ENCODE measurements at places on chromosomes 2 and 18.

- no peak for DNase-seq
Observed at GRCh38 chr2:231532756-231533035, 2.5 kb upstream of the NMUR1 start.

GRCh38 chr2:72988726-72989273 is 71.5 kb downstream of the EMX1 start:
- DNase-seq: no peak

DNA sequence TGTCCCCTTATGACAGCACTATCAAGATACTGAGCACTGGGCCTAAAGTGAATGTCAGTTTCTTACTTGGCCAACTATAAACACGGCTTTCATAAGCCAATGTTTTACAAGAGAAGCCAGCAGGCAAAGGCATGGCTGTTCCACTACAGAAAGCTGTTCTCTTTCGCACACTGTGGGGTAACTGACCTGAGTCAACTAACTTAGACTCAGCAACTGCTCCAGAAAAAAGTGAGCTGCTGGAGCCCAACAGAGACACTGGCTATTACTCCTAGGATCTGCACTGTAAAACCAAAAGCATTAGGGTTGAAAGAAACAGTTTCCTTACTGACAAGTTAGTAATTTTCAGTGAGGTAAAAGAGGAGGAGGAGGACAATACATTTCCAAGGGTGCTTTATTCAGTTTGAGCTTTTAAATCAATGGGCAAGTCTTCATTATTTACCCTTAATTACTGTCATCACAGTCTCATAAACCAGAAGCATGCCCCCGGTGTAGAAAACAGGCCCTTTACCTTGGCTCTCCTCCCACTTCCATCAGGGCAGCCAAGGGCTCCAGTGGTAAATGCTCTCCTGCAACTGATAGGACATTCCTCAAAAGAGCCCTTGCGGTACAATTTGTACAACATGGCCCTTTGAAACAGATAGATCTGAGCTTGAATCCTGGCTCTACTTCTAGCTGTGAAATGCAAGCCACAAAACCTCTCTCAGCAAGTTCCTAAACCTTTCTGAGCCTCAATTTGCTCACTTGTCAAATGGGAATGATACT is 275.7 kb downstream of the PDE11A start:
- DNase-seq: no peak

GRCh38 chr2:234467289-234467688 is 29.6 kb downstream of the ARL4C start:
- DNase-seq: no peak

GRCh38 chr2:67142071-67142470 is 255.1 kb upstream of the ETAA1 start:
- no peak for DNase-seq

DNA sequence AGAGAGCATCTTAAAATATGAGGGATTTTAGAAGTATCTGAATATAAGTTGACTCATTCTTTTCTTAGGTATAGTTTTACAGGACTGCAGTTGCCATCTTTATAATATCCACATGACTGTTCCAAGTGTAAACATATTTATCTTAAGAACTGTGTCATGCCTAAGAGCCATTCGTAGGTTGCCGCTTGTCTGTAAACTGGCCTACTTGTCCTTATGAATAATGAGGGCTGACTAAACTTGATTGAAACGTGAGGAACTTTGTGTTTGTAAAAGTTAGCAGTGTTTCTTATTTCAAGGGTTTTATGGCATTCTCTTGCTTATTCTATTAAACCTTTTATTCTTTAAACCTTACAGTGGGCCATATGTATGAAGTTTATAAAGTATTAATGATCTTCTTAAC is 99.6 kb downstream of the MAP3K20 start:
- no peak for DNase-seq

DNA sequence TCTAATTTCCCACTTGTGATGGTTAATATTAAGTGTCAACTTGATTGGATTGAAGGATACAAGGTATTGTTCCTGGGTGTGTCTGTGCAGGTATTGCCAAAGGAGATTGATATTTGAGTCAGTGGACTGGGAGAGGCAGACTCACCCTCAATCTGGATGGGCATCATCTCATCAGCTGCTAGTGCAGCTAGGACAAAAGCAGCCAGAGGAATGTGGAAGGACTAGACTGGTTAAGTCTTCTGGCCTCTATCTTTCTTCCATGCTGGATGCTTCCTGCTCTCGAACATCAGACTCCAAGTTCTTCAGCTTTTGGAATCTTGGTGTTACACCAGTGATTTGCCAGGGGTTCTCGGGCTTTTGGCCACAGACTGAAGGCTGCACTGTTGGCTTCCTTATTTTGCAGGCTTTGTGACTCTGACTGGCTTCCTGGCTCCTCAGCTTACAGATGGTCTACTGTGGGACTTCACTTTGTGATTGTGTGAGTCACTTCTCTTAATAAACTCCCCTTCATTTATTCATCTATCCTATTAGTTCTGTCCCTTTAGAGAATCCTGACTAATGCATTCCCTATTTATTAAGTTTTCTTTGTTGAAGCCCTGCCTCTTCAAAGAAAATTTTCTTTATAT is 1087.5 kb upstream of the NXPH2 start:
- no peak for DNase-seq

GRCh38 chr2:176427549-176427948 is 158.3 kb downstream of the MTX2 start:
- DNase-seq: no peak

DNA sequence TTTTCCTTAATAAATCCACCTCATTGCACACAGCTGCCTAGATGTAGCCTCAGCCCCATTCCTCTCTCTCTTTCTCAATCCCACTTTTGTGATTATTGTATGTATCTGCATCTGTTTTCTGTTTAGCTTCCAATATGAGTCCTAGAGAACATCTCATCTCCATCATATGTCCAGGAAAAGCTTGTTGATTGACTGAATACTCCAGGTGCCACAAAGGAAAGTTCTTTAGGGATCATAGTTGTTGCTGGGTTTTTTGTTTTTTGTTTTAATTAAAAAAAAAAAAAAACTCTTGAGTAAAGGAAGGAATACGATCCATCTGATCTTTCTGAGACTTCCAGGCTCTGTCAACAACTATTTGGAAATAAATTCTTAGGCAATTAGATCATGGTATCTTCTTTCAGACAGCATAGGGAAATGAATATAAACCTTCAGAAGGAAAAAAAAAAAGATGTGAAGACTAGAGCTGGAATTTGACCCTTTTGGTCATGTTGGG is 42.5 kb downstream of the KIAA2012 start:
- no peak for DNase-seq

DNA sequence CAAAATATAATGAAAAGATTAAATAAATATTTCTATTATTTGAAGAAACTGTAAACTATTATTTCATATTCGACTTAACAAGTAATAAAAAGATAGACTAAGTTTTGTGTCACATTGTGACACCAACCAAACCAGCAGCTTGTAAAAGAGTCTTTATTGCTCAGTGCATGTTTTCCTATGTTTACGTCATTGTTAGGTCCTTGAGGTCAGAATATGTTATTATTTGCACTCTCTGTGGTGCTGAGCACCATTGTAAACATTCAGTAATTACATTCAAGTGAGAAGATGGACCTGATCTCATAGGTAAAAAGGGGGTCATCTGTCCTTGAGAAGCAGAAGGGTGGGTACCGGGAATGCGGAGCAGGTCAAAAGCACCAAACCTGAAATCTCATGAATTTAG is 1999.1 kb upstream of the CELF4 start:
- no peak for DNase-seq

- DNase-seq: no peak
Observed at GRCh38 chr2:127638361-127639110, 7.4 kb upstream of the GPR17 start.

GRCh38 chr2:33130054-33130447 is 183.3 kb downstream of the LTBP1 start:
- DNase-seq: no peak

DNA sequence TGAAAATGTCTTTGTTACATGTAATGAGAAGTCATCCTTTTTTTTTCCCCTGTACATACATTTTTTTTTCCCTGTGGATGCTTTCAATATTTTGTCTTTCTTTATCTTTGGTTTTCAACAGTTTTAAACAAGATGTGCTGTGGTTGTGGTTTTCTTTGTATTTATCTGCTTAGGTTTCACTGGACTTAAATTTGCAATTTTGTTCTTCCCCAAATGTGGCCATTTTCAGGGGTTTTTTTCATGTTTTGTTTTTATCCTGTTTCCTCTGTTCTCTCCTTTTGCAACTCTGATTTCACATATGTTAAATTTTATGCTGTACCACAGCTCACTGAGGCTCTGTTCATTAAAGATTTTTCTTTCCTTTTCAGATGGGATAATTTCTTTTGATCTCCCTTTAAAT is 41.7 kb downstream of the GALNT1 start:
- DNase-seq: no peak

DNA sequence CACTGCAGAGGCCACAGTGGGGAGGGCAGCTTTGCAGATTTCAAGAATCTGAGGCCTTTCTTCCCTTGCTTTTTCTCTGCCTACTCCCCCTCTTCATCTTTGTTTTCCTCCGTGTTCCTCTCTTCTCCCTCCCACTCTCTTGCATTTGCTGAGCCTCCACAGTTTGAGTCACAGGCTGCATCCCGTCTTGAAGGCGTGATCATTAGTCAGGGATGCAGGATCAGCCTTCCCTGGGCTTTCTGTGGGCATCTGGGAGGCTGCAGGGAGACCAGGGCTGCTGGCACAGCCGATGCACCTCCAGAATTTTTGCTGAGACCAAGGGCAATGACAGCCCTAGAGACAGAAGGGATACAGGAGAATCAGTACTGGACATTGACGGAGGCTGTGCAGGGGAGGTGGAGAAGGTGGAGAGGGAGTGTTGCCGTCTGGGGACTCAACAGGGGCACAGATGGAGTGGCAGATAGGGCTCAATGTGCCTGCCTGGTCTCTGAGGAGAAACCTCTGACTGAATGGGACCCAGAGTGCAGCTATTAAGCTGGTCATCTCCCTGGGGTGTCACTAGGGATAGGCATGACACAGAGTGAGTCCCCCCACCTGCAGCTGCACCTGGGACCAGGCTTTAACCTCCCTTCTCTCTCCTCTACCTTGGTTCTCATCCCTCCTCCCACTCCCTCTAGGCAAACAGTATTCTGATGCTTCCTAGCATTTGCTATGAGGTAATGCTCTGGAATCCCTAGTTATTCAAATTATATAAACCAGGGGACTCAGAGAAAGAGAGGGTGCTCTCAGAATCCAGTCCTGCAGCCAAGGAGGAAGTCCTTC is 29.0 kb upstream of the DNAJC27 start:
- DNase-seq: no peak

DNA sequence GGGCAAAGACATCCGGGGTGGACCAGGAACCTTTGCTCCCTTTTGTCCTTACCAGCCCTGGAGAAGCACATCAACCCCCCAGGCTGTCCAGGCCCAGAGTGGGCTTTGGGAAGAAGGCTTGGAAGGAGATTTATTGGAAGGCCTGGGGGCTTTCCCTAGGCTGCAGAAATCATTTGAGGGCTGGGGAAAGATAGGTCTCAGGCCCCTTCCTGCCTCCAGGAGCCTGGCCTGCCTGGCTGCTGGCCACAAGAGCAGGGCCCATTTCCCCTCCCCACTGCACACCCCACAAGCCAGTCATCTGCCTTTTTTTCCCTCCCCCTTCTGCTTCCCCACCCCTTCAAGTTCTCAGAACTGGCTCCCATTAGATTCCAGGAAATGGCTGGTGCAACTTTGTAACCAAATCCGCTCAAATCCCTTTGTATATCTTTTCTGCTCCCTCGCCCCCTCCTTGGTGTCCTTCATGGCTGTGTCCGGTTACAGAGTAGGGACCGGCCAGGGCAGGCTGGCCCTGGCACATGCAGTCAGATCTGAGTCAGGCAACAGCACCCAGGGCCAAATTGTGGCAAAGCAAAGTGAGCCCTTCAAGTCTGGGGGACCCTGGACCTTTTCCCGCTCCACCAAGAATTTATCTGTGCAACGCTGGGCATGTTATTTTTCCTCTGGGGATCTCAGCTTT is 20.8 kb upstream of the TNP1 start:
- no peak for DNase-seq

DNA sequence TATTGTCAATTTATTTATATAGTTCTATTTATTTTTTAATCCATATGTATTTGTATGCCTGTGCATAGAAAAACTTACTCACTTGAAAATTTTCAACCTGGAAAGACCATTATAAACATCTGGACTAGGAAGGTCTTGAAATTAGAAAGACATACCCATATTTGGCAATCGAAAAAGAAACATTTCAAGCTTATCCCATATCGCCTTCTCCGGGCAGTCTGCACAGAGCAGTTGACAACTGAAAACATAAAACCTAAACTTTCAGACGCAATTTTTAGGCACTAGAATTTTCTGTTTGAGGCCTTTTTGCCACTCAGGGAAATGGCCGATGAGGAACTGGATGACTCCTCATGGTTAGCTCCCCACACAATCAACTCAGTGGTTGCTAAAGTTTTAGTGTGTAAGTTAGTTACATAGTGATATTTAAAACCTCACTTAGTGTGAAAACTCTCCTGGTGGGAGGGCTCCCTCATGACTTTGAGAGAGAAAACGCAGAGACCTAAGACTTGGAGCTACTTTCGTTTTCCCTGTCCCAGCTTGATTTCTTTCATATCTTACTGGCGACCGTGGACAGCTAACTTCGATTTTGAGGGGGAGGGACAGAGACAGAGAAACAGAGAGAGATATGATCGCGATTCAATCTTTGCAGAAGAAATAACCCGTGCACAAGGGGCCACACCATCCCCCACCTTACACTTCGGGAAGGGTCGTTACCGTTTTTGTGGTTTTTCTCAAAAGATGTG is 3.2 kb upstream of the HOXD12 start:
- no peak for DNase-seq

GRCh38 chr2:208042041-208042440 is 16.7 kb upstream of the PLEKHM3 start:
- DNase-seq: no peak

- no peak for DNase-seq
Observed at GRCh38 chr18:46046126-46046525, 25.9 kb downstream of the PSTPIP2 start.

- DNase-seq: no peak
Observed at GRCh38 chr2:134217351-134217750, 36.5 kb upstream of the MGAT5 start.

- no peak for DNase-seq
Observed at GRCh38 chr2:60641811-60642788, 88.6 kb upstream of the BCL11A start.

GRCh38 chr2:239227661-239228371 is 173.0 kb downstream of the HDAC4 start:
- no peak for DNase-seq

DNA sequence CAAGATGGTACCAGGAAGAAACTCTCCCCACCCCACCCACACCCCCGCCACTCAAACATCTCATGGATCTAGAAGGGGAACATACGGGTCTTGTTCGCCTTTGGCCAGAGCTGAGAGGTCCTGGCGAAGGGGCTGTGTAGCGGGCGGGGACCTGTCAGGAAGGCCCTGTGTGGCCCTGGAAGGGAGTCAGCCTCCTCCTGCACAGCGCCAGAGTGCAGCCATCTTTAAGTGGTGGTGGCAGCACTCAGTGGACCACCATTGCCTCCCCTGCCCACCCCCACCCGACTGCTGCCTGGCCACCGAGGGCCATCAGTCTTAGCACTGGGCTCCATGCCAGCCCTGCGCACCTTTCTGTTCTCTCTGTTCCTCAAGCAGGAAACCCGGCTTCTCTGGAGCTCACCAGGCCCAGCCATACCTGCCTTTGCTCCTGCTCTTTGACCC is 11.6 kb upstream of the FAHD2A start:
- no peak for DNase-seq

All from NCI-H1930 (cell line).